ENCODE measurements at places on chromosomes 12 and 14. TPM values are rescaled to one million over a fixed set of nuclear protein-coding genes. Genes with fewer than 3 reads are reported as not detected.

DNA sequence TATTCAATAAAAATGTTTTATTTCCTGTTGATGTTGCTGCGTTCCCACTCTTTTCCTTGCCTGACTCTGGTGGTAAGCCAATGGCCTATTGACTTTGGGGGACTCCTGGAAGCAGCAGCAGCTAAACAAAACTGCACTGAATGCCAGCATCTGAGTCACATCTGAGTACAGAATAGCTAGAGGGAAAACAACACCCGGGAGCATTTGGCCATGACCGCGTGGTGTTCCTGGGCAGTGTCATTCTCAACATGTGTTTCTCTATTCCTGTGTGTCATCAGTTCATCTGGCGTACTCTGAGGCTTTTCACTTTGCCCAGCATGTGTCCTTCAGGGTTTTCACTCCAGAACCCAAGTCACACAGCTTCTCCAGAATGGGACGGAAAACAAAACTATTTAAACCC is 238.8 kb downstream of the PAWR start:
- peak; percentile 22 for DNase-seq
- H3K27ac ChIP-seq, result no peak overlapping the region
- no peaks in the 10 kb centered on the region for H3K36me3 ChIP-seq
- no peak overlapping the region for H3K4me3 ChIP-seq
- no peaks in the 10 kb centered on the region for H3K4me1 ChIP-seq

GRCh38 chr14:95370076-95370475 is 50.4 kb upstream of the CLMN start:
- DNase-seq, result no peak
- no peaks in the 10 kb centered on the region for H3K36me3 ChIP-seq
- H3K27ac ChIP-seq, result no peak overlapping the region
- no peaks in the 10 kb centered on the region for H3K4me1 ChIP-seq
- no peaks in the 10 kb centered on the region for H3K27me3 ChIP-seq

DNA sequence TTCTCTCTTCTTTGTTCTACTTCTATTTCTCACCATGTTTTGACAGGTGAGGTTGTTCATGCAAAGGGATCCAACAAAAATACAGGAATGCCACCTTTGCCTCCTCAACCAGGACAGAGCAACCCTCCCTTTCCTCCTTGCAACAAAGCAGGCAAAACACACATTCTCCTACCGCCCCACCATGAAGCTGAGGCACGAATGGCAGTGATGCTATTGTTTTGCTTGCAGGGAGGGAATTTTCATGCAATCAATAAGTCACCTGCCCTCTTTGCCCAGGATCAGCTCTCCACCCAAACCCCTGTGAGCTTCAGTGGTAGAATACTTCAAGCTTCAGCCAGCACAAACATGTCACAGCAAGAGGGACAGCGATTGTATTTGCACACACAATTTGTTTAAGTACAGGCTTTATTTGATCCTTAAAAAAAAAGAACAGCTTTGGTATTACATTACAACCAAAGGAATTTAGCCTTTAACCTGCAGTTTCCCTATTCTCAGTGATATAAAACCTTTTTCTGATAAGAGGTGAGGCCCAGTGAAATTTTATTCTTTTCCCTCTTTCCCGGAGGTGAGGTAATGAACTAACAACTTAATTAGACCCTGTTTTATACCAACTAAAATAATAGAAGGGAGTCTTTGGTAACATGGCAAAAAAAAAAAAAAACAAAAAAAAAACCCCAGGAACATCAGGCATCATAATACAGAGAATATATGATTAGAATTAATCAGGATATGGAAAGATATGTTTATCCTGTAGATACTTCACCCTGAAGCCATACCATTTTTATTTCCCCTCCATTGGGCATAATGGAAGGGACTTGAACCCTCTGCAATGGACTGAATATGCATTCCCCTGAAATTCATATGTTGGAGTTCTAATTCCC is 87.0 kb upstream of the EEA1 start:
- DNase-seq, result peak; percentile 54
- peaks cover 2% of the 10 kb centered on the region for H3K4me1 ChIP-seq

GRCh38 chr12:113005762-113006161 is 27.4 kb downstream of the OAS2 start:
- no peak overlapping the region for H3K27ac ChIP-seq
- H3K36me3 ChIP-seq, result no peaks in the 10 kb centered on the region
- H3K4me1 ChIP-seq, result no peaks in the 10 kb centered on the region

- no peak overlapping the region for H3K27ac ChIP-seq
- no peak overlapping the region for H3K4me3 ChIP-seq
- no peak for DNase-seq
- H3K4me1 ChIP-seq, result no peaks in the 10 kb centered on the region
Observed at GRCh38 chr14:50785457-50786063, 45.4 kb downstream of the NIN start.

GRCh38 chr12:79381248-79382208 is 309.2 kb downstream of the PAWR start:
- H3K4me1 ChIP-seq, result no peaks in the 10 kb centered on the region
- no peak for DNase-seq
- H3K27me3 ChIP-seq, result no peaks in the 10 kb centered on the region

- no peaks in the 10 kb centered on the region for H3K36me3 ChIP-seq
- H3K4me1 ChIP-seq, result no peaks in the 10 kb centered on the region
- peaks cover 95% of the 10 kb centered on the region for H3K27me3 ChIP-seq
- H3K4me3 ChIP-seq, result no peak overlapping the region
- H3K27ac ChIP-seq, result no peak overlapping the region
Observed at GRCh38 chr12:54037360-54038283, 4.8 kb downstream of the HOXC5 start.

DNA sequence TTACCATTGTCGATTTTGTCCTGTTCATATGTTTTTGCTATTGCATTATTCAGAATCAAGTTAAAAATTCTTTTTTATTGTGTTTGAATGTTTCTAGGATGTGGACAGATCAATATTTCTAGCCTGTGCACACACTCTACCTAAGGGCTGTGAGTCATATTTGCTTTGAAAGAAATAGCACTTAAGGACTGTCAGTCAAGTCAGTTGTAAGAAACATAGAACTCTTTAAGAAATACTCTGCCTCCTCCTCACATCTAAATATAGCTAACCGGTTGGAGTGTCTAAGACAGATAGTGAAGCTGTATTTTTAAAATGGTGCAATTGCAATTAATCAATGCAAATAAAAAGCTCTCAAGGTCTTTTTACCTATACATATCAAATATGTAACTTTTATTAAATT is 17.9 kb upstream of the MGST1 start:
- H3K27me3 ChIP-seq, result no peaks in the 10 kb centered on the region
- H3K27ac ChIP-seq, result no peak overlapping the region
- H3K4me3 ChIP-seq, result no peak overlapping the region
- H3K36me3 ChIP-seq, result no peaks in the 10 kb centered on the region

DNA sequence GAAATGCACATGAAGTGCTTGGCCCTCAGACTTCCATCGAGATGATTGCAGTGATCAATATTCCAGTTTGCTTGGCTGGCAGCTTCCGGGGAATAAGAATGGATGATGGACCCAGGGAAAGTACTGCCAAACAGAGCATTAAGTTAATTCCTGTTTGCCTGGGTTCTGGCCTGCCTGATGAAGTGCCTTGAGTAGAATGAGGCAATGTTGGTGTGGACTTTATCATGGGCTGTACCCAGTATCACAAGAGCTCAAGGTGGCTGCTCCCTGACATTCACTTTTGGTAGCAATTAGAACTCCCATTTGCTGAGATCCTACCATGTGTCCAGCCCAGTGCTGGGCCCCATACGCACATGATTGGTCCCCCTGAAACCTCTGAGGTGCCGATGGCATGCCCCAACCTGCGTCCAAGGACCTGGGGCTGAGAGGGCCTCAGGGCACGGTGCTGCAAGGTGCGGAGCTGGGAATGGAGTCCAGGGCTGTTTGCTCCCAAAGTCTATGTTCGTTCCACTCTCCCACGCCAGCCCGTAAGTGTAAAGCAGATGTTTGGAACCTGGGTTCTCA is 80.7 kb downstream of the SLC25A47 start:
- H3K36me3 ChIP-seq, result no peaks in the 10 kb centered on the region
- no peak overlapping the region for H3K4me3 ChIP-seq
- H3K27me3 ChIP-seq, result no peaks in the 10 kb centered on the region
- peaks cover 11% of the 10 kb centered on the region for H3K4me1 ChIP-seq

- no peaks in the 10 kb centered on the region for H3K36me3 ChIP-seq
- no peaks in the 10 kb centered on the region for H3K27me3 ChIP-seq
- H3K4me3 ChIP-seq, result no peak overlapping the region
- no peak for DNase-seq
- H3K27ac ChIP-seq, result no peak overlapping the region
Observed at GRCh38 chr12:117388951-117389446, 27.6 kb upstream of the NOS1 start.

DNA sequence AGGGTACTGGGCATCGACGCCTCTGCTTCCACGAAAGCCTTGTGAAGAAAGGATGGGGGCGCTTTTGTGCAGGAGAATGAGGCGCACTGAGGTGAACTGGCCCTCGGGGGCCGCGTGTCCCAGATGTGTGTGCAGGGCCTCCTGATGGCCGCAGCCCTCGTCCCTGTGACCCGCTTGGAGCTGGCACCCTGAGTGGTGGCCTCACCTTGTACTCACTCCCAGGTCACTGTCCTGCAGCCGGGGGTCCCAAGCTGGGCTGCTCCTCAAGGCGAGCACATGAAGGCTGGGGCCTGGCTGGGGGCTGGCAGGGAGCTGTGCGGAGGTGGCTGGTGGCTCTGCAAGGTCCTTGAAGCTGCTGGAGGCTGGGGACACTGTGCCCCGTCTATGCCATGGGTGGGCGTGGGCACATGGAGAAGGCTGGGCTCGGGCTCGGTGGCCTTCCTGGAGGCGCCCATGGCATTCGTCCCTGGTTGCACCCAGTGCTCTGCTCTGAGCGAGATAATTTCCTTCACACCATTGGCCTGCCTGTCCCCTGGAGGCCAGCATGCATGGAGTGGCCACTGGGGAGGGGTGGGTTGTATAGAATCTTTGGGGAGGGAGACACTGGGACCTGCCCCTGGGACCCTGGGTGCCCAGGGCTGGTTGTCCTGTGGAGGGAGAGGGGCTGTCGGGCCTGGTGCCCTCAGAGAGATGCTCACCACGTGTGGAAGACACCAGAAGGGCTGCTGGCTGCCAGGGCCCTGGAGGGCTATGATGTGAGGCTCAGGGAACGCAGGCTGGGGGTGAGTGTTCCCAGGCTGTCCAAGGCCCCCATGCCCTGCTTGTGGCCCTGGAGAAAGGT is 79.3 kb downstream of the TMEM121 start:
- peak; percentile 15 for DNase-seq
- no peaks in the 10 kb centered on the region for H3K27me3 ChIP-seq
- H3K4me1 ChIP-seq, result no peaks in the 10 kb centered on the region
- H3K36me3 ChIP-seq, result no peaks in the 10 kb centered on the region
- H3K27ac ChIP-seq, result no peak overlapping the region

DNA sequence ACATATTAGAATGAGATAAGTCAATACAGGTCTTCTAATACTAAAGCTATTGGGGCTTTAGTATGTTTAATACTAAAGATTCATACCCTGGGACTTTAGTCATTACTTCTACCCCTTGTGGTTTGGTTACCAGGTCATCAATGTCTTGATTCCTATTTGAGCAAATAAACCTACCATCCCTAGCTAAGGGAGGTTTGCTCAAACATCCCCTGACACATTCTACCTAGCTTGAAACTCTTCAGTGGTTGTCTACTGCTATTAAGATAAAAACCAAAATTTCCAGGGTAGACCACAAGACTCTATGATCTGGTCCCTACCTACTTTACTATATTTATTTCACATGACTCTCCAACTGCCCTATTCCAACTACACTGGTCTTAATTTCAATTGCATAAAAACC is 7.3 kb upstream of the C2CD5 start:
- DNase-seq, result no peak
- H3K4me1 ChIP-seq, result no peaks in the 10 kb centered on the region
- H3K27ac ChIP-seq, result no peak overlapping the region
- no peaks in the 10 kb centered on the region for H3K27me3 ChIP-seq
- H3K36me3 ChIP-seq, result no peaks in the 10 kb centered on the region
- H3K4me3 ChIP-seq, result no peak overlapping the region

GRCh38 chr14:21055432-21056117 is 2.0 kb upstream of the RNASE8 start:
- H3K27ac ChIP-seq, result peak overlapping the region; percentile 88
- H3K36me3 ChIP-seq, result no peaks in the 10 kb centered on the region
- DNase-seq, result peak; percentile 80
- peaks cover 8% of the 10 kb centered on the region for H3K4me1 ChIP-seq

- H3K27ac ChIP-seq, result no peak overlapping the region
- H3K36me3 ChIP-seq, result no peaks in the 10 kb centered on the region
- H3K4me1 ChIP-seq, result no peaks in the 10 kb centered on the region
- H3K27me3 ChIP-seq, result no peaks in the 10 kb centered on the region
- H3K4me3 ChIP-seq, result no peak overlapping the region
Observed at GRCh38 chr12:31773867-31774266, 45.0 kb upstream of the AMN1 start.

DNA sequence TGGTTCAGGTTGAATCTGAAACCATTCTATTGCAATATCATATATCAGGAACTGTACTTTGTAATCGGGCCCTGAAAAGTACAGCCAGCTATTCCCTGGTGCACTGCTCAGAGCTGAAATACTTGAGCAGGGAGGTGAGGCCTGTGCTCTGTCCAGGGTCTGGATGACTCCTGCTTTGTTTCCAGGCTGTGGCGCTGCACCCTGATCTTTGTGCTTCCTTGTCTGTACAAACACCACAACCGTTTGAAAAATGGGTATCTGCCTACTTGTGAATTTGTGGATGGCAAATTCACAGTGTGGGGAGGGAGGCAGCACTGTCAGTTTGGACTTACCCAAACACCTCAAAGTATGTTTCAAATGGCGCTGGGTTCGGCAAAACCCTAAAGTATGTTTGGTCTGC is 155.4 kb upstream of the FAR2 start:
- H3K4me3 ChIP-seq, result no peak overlapping the region
- H3K27me3 ChIP-seq, result no peaks in the 10 kb centered on the region
- no peak for DNase-seq
- no peak overlapping the region for H3K27ac ChIP-seq
- no peaks in the 10 kb centered on the region for H3K4me1 ChIP-seq
- no peaks in the 10 kb centered on the region for H3K36me3 ChIP-seq

DNA sequence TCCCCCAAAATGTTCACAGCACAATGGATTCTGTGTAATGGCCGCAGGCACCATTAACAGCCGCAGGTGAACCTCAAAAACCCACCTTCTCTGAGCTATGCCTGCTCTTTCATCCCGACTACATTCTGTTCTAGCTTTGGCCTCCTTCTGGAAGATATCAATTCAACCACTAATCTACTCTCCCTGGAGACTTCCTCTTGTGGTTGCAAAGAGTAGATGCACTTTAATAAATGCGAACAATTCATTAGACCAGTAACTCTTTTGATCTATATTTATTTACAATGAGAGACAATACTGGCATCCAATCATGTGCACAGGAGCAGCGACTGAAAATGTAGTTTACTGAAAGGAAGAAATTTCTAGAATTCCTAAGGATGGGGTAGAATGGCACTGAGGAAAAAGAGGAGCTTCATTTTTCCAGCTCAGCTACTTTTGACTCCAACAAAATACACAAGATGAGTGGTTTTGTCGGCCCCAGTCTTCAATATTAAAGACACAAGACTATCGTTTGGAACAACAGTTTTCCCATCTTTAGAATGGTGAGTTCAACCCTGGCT is 5.3 kb downstream of the GRIN2B start:
- no peak for DNase-seq
- peaks cover 4% of the 10 kb centered on the region for H3K27me3 ChIP-seq
- H3K36me3 ChIP-seq, result no peaks in the 10 kb centered on the region
- no peaks in the 10 kb centered on the region for H3K4me1 ChIP-seq
- H3K27ac ChIP-seq, result no peak overlapping the region
- no peak overlapping the region for H3K4me3 ChIP-seq

Gene SIX4
- 0.27 TPM for total RNA-seq

Gene KICS2
- total RNA-seq, result 3.4 TPM

Gene KRT3
- not detected for total RNA-seq

Gene STYX
- 11.2 TPM for total RNA-seq
